ENCODE measurements at places on chromosomes 7 and 10.

DNA sequence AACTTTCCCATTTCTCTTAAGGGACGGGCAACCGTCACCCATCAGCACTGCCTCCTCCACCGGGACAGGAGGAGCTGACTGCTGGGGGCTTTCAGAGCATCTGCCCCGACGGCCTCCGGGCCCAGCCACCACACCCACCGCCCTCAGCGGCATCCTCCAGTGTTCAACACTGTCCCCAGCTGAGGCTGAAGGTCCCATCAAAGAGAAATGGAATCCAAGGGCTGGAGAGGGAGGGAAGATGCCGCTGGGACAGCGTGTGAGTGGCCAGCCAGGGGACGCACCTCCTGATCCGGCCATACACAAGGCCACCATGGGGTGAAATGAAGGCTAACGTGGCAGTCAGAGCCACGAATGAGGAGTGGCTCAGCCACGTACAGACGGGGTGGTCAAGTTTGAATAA is 153.6 kb upstream of the PPP2R2D start:
- no peak for DNase-seq

GRCh38 chr7:8228766-8229674 is 32.9 kb downstream of the ICA1 start:
- no peak for DNase-seq

- no peak for DNase-seq
Measured at GRCh38 chr7:115883629-115884028, 146.9 kb downstream of the TFEC start.

DNA sequence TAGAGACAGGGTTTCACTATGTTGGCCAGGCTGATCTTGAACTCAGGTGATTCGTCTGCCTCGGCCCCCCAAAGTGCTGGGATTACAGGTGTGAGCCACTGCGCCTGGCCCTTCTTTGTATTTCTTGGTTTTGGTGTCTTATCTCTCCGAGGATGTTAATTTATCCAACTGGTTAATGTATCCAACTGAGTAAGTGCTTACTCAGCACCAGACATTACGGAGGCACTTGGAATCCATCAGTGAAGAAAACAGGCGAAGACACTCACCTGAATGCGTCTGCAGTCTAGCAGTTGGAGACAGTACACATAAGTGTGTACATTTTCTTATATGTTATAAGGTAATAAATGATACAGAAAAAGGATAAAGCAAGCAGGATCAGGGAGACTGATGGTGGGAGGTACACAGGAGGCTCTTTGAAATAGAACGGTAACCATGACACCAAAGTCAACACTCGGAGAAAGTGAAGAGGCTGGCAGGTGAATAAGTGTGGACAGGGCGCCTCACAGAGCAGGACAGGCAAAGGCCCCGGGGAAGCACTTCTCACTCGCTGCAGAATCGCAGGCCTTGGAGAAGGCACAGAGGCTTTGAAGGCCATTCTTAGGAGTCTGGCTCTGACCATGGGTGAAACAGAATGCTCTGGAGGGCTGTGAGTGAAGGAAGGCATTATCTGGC is 73.1 kb downstream of the LANCL2 start:
- peak; percentile 39 for DNase-seq

GRCh38 chr7:129959471-129960203 is 6.9 kb upstream of the UBE2H start:
- no peak for DNase-seq

GRCh38 chr7:102891693-102892261 is 21.0 kb upstream of the LRRC17 start:
- DNase-seq = no peak

- no peak for DNase-seq
Measured at GRCh38 chr7:145644426-145645134, 472.0 kb upstream of the CNTNAP2 start.

- no peak for DNase-seq
Measured at GRCh38 chr7:132451161-132451560, 125.1 kb downstream of the PLXNA4 start.

DNA sequence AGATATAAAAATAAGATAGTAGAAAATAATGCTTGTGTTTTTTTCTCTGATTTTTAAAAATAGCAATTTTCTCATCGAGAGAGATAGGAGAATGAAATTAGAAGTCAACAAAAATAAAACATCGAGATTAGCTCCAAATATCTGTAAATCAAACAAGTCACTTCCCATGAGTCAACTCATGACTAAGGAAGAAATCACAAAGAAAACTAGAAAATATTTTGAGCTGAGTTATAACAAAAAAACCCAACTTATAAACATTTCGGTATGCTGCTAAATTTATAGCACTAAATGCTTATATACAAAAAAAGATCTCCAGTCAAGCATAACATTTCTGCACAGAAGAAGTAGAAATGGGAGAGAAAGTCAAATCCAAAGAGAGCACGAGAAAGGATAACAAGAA is 140.1 kb downstream of the ITGA8 start:
- no peak for DNase-seq

DNA sequence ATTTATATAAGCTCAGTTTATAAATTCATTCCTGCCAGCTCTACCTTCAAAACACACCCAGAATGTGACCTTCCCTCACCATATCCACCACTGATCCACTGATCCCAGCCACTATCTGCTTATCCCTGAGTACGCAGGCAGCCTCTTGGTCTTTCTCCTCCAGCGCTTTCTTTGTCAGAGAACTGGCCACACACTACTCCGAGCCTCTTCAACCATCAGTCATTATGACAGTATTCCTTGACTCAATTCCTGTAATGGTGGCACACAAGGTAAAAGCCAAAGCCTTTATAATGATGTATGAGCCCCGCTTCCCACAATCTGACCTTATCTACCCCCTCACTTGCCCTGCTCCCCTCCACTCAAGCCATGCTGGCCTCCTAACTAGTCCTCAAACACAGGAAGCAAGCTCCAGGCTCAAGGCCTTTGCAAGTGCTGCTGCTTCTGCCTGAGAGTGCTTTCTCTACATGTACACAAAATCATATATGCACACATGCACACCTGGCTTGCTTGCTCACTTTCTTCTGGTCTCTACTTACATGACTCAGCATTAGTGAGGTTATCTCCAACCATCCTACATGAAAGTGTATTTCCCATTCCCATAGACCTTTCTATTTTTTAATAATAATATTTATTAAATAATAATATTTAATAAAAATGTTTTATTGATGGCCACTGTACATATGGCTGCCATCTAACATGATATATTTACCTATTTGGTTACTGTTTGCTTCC is 150.4 kb upstream of the FEZF1 start:
- DNase-seq = no peak

DNA sequence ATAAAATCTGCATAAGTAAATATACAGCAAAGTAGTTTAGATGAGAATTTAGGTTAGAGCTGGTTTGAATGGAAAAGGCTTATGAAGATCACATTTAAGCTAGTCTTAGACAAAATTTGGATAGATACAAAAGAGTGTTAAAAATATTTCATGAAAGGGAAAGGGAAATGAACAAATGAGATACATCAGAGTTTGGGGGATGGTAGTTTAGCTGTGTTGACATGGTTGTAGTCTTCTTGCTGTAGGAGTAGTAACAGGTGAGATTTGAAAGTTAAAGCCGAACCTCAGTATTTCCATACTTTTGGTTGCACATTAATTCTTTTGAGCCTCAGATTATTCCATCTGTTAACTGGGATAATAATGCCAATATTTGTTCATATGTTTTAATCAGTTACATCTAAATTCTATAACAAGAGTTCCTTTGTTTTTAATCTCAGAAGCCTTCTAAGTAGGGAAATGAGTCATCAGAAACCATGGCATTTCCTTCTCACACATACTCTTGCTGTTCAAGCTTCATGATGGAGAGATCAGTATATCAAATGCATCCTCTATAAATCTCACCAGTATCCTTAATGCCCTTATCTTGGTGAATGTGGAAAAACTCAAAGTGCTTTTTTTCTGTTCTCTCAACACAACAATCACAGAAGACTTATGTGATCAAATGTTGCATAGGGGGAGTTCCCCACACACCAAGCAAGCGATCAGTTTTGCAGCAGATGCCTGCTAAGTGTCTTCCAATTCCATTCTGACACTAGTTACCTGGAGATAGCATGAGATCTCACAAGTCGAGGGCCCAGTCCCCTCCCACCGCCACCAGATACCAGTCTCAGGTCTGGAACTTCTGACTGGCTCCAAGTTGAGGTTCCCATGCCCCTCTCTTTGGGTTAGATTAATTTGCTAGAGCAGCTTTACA is 84.7 kb downstream of the MAPK8 start:
- DNase-seq = no peak

DNA sequence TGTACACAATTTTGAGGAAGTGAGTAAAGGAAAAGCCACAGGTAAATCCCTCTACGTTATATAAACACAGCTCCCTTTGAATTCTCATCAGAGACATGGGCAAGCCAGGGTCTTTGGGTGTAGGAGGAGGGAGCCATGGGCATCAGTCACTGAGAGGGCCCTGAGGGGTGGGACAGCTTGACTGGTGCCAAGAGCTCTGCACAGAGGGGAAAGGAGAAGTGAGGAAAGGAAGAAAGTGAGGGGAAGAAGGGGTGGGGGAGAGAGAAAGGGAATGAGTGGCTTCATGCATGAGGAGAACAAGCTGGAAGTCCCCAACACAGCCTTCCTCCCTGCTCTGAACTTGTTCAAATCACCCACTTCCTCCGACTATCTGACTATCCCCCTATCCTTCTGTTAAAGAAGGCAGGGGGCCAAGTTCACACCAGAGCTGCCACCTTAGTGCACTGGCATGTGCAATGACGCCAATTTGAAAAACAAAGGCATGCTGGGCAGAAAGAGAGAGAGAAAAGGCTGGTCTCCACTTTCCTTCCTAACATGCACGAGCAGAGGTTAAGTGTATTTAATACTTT is 16.4 kb upstream of the RNF148 start:
- no peak for DNase-seq

DNA sequence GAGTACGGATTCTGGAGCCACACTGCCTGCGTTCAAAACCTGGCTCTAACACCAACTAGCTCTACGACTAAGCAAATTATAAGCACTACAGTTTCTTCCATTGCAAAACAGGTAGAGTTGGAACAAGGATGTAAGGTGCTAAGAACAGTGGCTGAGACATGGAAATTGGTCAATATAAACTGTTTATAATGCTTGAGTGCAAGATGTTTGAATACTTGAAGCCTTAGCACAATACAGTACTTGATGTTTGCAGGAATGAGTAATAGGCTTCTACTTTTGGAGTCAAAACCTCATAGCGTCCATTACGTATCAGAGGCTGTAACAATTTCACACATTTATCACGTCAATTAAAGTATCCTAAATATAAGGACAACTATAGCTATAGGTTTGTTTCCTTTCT is 6.9 kb downstream of the NT5C2 start:
- DNase-seq = no peak

DNA sequence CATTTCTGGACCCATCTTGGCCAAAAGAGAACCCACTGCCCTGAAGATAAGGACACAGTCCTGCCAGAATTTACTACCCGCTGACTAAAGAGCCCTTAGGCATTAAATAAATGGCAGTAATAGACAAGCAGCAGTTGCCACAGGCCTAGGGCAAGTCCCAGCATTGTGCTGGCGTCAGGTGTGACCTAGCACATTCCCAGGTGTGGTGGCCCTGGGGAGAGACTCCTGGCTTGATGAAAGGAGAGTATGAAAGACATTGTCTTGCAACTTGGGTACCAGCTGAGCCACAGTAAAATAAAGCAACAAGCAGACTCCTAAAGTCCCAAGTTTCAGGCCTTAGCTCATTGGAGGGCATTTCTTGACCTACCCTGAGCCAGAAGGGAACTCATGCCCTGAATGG is 715.7 kb upstream of the SORCS1 start:
- DNase-seq = no peak

DNA sequence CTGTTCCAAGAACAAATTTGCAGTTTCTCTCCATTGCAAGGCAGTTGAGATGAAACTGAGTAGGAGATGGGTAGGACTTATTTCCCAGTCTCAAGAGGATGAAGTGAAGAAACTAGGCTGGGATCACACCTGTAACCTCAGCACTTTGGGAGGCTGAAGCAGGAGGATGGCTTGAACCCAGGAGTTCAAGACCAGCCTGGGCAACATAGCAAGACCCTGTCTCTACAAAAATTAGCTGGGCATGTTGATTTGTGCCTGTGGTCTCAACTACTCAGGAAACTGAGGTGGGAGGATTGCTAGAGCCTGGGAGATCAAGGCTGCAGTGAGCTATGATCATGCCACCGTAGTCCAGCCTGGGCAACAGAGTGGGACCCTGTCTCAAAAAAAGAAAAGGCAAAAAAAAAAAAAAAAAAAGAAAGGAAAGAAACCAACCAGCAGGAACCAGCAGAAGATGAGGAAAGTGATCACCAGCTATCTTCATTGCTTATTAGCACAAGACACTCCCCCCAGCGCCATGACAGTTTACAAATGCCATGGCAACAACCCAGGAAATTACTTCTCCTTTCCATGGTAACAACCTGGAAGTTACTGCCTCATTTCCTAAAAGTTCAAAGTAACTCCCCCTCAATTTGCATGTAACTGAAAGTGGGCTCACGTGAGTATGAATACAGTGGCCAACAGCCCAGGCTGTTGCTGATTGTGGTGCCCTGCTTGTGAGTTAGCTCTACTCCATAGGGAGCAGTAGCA is 18.3 kb upstream of the ST8SIA6 start:
- DNase-seq = no peak

GRCh38 chr7:30683816-30684215 is 1.6 kb upstream of the CRHR2 start:
- DNase-seq = no peak

- DNase-seq = no peak
Measured at GRCh38 chr10:83312570-83312969, 826.7 kb upstream of the GHITM start.

DNA sequence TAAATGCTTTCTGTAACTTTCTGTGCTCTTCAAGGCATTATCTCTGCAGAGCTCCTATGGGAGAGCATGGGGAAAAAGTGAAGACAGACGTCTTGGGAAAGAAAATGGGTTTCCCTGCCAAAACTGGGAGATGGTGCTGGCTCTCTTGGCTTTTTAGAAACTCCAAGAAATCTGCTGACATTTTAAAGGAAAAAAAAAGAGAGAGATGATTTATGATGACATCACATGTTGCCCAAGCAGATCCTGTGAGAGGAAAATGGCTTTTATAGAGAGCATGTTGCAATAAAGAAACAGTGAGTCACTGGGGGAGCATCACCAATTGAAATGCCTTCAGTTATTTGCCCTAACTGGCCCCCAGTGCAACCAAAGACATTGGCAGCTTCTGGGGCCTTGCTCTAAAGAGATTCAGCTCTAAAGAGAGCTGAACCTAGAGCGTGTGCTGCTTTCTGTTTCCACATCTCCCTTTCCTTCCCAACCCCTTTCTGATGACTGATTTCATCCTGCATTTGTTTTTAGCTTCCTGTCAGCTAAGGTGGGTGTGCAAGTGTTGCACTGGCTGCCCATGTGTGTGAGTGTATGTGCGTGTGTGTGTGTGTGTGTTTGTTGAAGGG is 37.7 kb downstream of the LRMDA start:
- no peak for DNase-seq
